ENCODE measurements at places on chromosomes 11 and 22.
A peak's percentile ranks its signal among the peaks of the same experiment; 100 is the strongest.

DNA sequence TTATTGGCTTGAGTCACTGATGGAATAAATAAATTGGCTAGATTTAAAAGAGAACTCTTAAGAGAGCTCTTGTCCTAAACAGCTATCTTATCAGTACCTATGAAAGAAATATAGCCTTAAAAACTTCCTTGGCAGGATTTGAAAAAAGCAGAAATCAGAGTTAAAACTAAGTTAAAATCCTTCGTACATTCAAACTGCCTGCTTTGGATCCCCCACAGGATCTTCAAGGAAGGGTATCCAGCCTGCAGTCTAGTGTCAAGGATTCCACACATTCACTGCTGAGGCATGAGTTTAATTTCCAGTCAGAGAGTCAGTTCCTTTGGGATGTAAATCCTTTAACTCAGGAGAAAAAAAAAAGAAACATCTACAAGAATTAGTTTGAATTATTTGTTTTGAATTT, 242.9 kb upstream of the UBASH3B start:
- DNase-seq = no peak

DNA sequence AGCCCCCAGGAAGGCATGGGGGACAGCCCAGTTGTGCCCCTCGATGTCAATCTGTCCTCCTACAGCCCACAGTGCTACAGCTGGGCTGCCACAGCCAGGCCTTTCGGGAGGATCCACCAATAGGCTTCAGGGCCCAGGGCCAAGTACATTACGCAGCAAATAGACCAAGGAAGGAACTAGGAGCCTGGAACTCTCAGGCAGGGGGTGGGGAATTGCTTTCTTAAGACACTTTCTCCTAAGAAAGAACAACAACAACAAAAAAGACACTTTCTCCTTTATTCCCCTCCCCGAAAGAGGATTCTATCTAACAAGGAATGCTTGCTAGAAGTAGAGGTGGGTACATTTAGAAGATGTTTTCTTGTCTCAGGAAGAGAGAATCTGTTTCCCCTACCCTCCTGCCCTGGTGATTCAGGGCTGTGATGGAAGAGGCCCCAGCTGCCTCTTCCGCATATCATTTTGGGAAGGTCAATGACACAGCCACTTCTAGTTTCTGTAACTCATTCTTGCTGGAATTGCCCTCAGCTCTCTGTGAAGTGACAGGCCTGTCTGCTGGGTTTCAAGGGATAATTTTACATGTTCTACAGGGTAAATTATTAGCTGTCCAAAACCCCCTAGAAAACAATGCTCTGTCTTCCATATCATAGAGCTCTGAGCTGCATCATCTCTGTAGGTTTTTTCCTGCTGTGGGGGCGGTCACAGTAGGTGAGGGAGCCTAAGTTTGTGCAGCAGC, 6.0 kb upstream of the MALAT1 start:
- no peak for DNase-seq

GRCh38 chr11:80122211-80122610, 681.4 kb upstream of the TENM4 start:
- no peak for DNase-seq

GRCh38 chr22:27154717-27155116, 497.3 kb downstream of the MIAT start:
- DNase-seq = no peak

DNA sequence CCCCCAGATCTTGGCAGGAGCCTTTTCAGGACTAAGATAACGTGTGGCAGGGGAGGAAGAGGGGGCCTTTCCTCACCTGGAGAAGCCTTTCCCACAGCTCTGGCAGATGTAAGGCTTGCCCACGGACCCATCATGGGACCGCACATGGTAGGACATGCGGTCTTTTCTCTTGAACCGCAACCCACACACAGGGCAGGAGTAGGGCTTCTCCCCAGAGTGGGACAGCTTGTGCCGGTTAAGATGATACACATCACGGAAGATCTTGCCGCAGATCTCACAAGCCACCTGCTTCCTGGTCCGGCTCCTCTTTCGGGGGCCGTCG, 1.9 kb downstream of the PATZ1 start:
- DNase-seq = no peak

GRCh38 chr11:70066628-70067027, 11.5 kb upstream of the ANO1 start:
- no peak for DNase-seq

DNA sequence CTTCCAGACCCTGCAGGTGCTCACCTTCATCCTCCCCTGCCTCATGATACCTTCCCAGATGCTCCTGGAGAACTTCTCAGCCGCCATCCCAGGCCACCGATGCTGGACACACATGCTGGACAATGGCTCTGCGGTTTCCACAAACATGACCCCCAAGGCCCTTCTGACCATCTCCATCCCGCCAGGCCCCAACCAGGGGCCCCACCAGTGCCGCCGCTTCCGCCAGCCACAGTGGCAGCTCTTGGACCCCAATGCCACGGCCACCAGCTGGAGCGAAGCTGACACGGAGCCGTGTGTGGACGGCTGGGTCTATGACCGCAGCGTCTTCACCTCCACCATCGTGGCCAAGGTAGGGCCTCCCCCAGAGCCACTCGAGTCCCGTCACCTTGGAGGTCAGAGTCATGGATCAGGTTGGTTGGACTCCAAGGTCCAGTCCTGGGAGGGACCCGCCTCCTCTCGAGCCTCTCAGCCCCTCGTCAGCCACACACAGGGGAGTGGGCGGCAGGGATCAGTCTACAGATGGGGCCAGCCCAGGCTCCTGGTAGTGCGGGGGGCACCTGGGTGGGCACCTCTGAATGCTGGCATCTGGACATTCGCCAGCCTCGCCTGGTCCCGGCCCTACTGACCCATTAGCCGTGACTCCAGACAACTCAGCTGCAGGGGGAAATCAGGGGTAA, 34.8 kb upstream of the SLC22A12 start:
- DNase-seq = no peak

DNA sequence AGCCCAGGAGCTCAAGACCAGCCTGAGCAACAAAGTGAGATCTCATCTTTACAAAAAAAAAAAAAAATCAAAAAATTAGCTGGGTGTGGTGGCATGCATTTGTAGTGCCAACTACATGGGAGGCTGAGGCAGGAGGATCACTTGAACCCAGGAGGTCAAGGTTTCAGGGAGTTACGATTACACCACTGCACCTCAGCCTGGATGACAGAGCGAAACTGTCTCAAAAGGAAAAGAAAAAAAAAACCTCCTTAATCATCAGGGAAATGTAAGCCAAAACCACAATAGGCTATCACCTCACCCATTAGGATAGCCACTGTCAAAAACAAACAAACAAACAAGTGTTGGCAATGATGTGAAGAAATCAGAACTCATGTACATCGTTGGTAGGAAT, 13.4 kb downstream of the DGCR2 start:
- no peak for DNase-seq

GRCh38 chr11:110130642-110131238, 37.5 kb downstream of the ZC3H12C start:
- no peak for DNase-seq

DNA sequence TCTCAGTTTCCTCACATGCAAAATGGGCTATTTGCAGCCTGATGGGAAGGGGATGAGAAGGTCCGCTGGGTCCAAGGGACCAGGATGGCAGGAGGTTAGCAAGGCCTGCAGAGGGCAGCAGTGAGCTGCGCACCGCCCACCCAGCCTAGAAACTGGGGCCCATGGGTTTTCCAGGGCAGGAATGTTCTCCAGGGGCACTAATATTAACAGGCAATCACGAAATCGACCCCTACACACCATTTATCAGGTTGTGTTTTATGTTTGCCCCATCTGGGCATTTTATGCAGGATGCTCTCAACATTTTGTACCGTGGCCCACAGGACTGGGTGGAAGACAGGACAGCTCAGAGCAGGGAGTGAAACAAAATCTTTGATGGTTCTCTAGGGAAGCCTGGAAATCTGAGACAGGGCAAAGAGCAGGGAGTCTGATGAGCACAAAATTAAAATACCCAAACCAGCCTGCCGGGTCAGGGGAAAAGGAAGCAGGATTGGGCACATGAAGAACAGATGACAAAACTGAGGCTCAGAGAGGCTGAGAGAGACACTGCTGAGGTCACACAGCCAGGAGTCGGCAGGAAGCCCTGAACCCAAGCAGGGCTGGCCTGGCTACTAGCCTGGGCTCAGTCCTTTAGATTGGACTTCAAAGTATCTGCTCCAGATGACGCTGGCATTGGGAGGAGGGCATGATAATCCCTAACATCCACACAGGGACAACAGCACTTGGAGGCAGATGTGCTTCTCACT, 1.6 kb upstream of the BCR start:
- peak; percentile 42 for DNase-seq

DNA sequence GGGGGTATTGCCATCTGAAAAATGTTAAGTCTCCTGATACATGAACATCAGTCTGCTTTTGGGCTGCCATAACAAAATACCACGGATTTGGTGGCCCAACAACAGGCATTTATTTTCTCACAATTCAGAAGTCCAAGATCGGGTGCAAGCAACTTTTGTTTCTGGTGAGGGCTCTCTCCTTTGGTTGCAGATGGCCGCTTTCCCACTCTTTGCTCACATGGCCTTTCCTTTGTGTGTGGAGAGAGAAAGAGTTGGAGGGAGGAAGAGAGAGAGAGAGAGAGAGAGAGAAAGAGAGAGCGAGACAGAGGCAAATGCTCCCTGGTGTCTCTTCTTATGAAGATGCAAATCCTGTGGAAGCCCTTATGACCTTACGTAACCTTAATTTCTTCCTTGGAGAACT, 2.5 kb upstream of the KRTAP5-2 start:
- no peak for DNase-seq
